ENCODE measurements at places on chromosomes 7 and 10.

GRCh38 chr10:70549962-70550458 is 52.5 kb downstream of the PRF1 start:
- DNase-seq: peak; percentile 79

DNA sequence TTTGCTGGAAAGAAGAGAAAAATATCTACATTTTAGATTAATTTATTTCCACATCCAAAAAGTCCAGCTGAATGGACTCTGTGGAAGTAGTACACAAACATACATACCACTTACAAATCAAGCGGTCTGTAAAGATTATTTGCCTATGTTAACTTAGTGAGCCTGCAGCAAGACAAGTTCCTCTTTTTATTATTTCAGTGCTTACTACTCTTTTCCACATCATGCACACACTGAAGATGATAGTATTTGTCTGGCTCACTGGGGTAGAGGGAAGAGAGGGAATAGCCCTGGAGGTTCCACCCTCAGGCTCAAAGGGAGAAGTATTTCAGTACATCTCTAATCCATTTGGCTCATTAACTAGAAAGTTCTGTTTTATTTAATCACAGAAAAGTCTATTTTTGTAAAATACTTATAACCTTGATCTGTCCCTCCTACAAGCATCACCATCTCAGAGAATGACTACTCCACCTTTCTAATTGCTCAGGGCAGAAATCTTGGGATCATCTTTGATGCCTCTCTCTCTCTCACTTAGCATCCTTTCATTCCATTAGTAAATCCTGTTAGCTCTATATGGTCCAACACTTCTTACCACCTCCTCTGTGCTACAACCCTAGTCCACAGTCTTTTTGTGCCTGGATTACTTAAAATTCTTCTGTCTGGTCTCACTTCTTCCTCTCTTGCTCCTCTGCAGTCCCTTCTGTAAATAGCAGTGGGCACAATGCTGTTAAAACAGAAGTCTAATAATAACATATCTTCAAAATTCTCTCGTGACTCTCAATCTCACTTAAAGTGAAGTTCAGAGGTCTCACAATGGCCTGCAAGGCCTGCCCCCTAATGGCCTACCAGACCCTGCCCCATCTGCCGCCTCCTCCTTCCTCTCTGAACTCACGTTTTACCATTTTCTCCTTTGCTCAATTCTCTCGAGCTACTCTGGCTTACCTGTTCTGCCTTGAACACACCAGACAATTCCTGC is 64.3 kb upstream of the CCDC6 start:
- DNase-seq: no peak

- DNase-seq: no peak
Measured at GRCh38 chr10:80321183-80321582, 31.7 kb upstream of the MAT1A start.

GRCh38 chr10:30048768-30049517 is 10.4 kb downstream of the JCAD start:
- no peak for DNase-seq

DNA sequence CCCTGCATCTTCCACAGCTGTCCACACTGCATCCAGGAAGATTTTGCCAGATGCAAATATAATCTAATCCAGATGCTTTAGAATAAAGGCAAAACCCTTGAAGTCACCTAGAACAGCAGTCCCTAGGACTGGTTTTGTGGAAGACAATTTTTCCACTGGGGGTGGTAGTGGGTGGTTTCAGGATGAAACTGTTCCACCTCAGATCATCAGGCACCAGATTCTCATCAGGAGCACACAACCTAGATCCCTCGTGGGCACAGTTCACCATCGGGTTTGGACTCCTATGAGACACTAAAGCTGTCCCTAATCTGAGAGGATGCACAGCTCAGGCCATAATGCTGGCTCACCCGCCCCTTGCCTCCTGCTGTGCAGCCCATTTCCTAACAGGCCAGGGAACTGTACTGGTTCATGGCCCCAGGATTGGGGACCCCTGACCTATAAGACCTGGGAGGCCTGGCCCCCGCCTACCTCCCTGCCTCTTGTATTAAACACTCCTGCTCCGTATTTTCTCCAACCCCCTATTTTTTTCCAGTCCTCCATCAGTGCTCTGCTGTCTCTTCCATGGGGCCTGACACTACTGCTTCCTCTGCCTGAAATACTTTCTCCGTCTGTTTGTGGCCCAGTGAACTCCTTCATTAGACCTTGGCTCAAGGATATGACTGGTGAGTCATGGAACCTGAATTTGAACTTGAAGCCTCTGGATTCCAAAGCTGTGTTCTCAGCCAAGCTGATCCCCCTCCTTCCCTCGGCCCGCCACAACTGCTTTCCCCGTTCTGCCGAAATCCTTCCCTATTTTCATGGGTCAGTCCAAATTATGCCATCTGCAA is 79.9 kb upstream of the RHEB start:
- DNase-seq: no peak

DNA sequence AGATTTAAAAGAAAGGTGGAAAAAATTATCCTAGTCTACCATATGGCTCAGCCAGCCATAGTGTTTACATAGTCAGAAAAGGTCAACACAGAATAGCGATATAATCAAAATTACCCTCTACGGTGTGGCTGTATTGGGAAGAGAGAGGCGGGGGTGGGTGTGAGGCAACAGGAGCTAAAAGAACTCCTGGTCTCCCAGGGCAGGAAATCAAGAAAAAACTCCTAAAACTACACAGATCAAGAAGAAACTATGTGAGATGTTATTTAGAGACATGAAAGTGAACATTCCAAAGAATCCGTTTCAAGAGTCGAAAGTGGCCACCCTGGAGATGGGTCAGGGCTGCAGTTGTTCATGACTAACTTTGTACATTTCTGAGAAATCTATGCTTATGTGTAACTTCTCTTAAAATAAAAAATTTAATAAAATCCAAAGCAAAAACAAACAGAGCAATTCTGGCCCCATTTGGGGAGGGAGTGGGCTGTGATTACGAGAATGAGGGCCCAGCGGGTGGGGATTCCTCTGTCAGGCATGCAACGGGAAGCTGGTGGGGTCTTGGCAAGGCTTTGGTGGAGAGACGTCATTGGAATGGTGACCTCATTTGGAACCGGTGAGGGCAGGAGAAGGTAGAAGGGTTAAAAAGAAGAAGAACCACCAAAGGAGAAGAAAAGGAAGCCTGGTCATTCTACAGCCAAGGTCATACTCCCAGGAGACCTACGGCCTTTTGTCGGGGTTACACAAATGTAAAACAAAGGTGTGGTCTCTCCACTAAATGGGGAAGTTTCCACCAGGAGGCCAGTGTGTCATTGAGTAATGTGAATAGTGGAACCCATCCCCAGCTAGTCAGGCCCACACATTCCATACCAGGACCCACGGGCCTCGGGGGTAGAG is 71.2 kb upstream of the DUSP5 start:
- no peak for DNase-seq

- no peak for DNase-seq
Measured at GRCh38 chr7:3154317-3154716, 110.7 kb upstream of the CARD11 start.

- no peak for DNase-seq
Measured at GRCh38 chr10:29348836-29349235, 60.0 kb downstream of the LYZL1 start.

DNA sequence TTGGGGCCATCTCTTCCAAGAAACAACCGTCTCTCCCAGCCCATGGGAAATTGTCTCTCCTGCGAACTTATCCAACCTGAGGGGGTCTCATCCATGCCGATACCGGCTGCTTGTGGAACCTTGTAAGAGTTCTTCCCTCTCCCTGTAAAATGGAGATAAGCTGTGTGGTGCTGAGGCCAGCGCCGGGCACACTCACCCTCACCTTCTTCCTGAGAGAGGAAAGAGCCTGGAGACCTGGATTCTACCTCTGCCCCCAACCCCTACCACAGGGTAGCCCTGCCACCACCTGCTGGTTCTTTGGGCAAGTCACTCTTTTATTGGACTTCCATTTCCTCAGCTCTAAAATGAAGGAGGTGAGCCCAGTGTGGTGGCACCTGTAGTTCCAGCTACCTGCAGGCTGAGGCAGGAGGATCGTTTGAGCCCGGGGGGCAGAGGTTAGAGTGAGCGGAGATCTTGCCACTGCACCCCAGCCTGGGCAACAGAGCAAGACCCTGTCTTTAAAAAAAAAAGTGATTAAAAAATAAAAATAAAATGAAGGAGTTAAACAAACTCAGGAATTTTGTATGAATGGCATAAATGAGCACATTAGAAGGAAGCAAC is 38.4 kb upstream of the PSAP start:
- DNase-seq: no peak

GRCh38 chr10:24721229-24722106 is 2.2 kb downstream of the ARHGAP21 start:
- no peak for DNase-seq

DNA sequence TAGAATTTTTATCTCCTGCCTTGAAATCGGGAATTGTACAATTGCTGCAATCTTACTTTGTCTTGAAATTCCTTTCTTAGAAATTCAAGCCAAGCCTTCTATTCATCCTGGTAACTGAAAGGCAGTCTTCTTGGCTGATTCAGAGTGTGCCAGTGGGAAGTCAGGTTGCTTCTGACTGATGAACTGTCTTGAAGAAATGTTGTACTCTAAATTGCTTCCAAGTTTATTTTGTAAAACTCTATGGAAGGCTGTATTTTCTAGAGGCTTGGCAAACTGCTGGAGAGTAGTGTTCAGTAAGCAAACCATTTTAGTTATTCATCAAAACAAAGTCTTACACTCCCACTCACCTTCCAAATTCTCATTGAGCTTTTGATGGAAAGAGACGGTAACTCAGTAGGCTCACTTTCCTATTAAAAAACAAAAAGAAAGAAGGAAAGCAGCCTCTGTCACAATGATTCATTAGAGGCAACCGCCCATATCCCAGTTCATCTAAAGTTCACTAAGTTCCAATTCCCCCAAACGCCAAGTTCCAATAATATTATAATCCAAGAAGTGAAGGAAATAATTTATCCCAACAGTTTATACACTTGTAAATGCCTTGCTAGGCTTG is 187.9 kb upstream of the MALRD1 start:
- DNase-seq: no peak

DNA sequence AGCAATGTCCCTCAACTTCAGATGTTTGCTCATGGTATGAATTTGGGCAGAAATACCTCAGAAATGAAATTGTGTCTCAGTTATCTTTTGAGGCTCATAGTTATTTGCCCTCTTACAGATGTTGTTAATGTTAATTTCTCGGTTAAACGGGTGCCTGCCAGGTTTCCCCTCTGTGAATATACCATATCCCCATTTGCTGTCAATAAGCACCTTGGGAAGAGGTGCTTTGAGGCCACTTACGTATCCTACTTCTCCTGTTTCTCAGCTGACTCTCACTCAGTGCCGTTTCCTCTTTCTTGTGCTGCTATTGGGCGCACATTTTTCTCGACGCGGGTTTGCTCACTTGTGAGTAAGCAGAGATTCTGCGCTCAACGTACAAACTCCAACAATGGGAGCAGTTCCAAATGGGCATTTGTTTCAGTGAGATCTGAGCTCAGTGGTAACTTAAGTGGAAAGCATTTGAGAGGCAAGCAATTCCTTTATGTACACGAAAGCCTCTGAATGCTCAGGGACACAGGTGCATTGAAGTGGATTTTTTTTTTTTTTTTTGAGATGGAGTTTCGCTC is 34.8 kb upstream of the JAKMIP3 start:
- DNase-seq: no peak

DNA sequence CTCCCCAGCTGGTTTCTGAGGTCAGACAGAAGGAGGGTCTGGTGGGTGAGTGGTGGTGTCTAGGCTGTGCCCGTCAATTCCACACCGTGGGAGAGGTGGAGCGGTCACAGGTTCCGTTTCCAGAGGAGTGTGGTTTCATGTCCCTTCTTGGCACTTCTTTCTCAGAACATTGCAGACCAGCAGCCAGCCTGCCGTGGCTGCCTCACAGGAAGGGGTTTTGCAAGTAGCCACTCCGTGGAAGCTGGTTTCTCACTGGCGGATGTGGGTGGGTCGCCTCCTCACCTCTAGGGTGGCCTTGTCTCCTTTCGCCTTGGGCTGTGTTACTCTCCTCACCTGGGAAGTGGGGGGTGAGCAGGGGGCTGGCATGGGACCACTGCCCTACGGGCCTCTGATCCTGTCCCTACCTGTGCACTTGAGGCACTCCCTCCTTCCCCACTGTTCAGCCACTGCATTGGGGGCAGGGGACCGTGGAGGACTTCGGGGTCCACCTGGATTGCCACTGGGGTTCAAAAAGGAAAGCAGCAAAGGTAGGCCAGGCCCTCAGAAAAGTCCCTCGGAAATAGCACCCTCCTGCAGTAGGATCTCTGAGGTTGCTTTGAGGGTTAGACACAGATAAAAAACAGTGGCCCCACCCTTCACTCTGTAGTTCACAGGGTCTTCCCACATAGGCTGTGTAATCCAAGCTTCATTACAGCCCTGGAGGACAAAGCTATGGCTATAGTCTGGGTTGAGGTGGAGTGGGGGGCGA is 33.9 kb downstream of the TSPAN14 start:
- no peak for DNase-seq

GRCh38 chr7:41928166-41928565 is 225.3 kb upstream of the INHBA start:
- no peak for DNase-seq

DNA sequence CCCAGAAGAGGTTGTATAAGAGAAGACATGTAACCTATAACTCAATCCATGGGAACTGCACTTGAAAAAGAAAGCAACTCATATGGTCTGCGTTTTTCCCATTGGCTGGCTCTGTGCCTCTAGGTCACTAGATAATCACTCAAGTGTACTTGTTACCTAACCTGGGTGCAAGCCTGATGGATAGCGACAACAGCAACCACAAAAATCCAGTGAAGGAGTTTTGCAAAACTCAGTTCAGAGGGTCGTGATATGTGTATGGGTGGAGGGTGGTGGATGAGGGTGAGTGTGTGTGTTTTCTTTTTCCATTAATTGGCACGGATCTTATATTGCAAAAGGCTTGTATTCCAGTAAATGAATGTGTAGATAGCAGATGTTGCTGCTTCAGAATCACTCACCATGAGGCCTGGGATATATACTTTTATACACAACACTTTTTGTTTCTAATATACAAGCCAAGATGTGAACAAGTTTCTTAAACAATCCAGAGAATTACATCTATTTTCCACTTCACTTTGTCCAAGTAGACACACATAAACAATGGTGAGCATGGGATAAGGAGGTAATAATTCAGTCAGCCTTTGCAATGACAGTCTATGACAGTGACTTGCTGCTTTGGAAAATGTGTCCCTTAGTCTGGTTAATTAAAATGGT is 286.9 kb upstream of the DKK1 start:
- DNase-seq: no peak

DNA sequence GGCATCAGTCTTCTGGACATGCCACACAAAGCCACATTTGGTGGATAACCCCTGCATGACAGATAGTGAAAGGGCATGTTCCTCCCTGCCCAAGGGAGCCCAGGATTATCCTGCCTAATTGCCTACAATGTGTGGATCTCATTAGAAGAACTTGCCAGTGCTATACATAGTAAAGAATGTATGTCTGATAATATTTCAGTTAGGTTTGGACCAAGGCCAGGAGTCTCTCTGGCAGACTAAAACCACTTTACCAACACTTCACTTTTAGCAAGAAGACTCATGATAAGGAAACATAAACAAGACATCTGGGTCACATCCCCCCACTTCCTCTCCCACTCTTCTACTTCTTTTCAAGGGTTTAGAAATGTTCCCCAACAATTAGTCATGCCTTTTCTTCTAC is 196.7 kb downstream of the MTERF1 start:
- DNase-seq: no peak

GRCh38 chr10:51159841-51160240 is 85.6 kb downstream of the PRKG1 start:
- no peak for DNase-seq

- DNase-seq: no peak
Measured at GRCh38 chr7:74092964-74093471, 9.4 kb downstream of the LIMK1 start.

- DNase-seq: no peak
Measured at GRCh38 chr7:23335136-23335535, 36.0 kb downstream of the MALSU1 start.
